ENCODE measurements at places on chromosomes 1 and 21.

- no peak for DNase-seq
Observed at GRCh38 chr1:32200226-32201010, at the start of gene CCDC28B. CCDC28B (plus strand) TSS chr1:32200595; CDS start chr1:32201936, 1,341 bp downstream.

- DNase-seq: no peak
Observed at GRCh38 chr21:35437941-35438340, 388.8 kb upstream of the RUNX1 start.

GRCh38 chr1:178659789-178660208 lies 65.2 kb upstream of the RALGPS2 start:
- no peak for DNase-seq

GRCh38 chr1:87897481-87897880 lies 568.8 kb downstream of the LMO4 start:
- no peak for DNase-seq

DNA sequence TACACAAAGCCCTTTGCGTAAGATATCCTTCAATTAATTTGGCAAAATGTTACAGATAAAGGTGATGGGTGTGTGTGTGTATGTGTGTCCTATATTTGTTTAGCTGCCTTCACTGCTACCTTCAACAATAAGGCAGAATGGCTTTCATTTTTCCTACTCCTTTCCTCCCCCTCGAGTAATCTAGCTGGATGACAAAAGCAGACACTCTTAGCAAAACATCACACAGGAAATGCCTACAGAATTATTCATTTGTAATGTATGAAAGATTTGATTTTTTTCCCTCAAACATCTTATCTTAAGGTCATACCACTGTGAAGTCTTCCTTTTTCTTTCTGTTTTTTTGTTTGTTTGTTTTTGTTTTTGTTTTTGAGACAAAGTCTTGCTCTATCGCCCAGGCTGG lies 10.6 kb downstream of the PTPN22 start:
- no peak for DNase-seq

GRCh38 chr1:176058686-176059085 lies 148.4 kb downstream of the COP1 start:
- no peak for DNase-seq

Data from stimulated activated CD8-positive, alpha-beta memory T cell treated with anti-CD3 and anti-CD28 coated beads, Interleukin-7, amount 100 ng/mL, for 1 hour (primary cell).